ENCODE measurements at places on chromosomes 6 and 20.
A peak's percentile ranks its signal among the peaks of the same experiment; 100 is the strongest.

DNA sequence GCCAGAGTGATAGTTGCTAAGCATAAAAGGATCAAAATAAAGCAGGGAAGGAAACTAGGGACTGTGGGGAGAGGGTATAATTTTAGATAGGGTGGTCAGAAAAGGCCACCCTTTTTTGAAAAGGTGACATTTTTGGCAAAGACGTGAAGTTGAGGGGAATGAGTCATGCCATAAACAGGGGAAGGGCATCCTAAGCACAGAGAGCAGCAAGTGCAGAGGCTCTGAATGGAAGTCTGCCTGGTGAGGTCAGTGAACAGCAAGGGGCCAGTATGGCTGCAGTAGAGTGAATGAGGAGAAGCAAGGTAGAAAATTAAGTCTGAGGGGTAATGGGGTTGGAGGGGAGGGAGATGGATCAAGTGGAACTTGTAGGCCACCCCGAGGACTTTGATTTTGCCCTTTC is 2.4 kb downstream of the KLC4 start:
- no peak for DNase-seq

GRCh38 chr20:38050686-38051085 is 17.1 kb downstream of the RPRD1B start:
- no peak for DNase-seq

DNA sequence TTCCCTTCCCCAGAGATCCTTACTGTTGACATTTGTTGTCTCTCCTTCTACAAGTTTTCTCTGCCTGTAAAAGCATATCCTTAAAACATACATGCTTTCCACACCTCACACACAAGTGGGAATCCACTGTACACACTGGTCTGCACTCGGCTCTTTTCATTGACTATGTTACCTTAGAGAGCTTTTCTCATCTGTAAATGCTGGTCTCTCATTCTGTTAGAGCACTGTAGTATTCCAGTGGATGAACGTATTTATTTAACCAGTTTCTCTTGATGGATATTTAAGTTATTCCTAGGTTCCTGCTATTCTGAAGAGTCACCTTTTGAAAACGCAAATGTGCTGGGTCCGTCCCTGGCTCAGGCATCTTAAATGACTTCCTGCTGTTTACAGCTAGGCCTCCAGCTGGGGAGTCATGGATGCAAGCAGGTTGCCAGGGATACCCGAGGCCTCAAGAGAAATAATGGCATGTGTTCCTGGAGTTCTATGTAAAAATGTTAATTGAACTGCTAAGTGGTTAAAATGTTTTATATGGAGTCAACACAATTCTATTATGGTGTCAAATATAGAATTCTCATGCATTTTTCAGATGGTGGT is 61.1 kb upstream of the TGM3 start:
- DNase-seq = peak; percentile 94

DNA sequence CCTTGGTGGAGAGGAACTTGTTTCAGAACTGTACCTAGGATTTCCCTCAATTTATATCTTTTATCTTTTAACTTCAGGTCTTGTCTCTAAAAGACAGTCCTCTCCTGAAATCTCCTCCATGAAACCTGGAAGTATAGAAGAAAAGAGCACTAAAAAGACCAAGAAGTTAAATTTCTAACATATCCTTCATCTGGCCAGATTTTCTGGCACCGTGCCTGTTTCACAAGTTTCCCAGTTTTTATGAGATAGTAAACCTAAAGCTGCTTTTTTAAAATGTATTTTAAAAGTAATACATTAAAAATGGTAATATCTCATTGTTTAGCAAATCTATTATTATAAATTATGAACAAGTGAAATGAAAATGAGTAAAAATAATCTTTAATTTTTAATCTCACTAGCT is 348.3 kb upstream of the RSPO3 start:
- DNase-seq = no peak

- DNase-seq = no peak
Measured at GRCh38 chr6:130676077-130676772, 151.0 kb upstream of the SMLR1 start.

Data from NCI-H146 (cell line).